GM23248 (cell line): ENCODE measurements at places on chromosomes 4 and X. TPM values are rescaled to one million over a fixed set of nuclear protein-coding genes. Genes with fewer than 3 reads are reported as not detected.

RNF150 gene
- total RNA-seq, result 10.5 and 11.6 TPM in 2 replicates

GRCh38 chr4:116005806-116006088 is 892.3 kb upstream of the NDST4 start:
- H3K36me3 ChIP-seq, result no peaks in the 10 kb centered on the region
- H3K4me3 ChIP-seq, result no peak overlapping the region
- no peaks in the 10 kb centered on the region for H3K27me3 ChIP-seq
- no peak overlapping the region for H3K27ac ChIP-seq
- no peak for DNase-seq

GRCh38 chrX:37824491-37825214 is 22.7 kb downstream of the DYNLT3 start:
- no peaks in the 10 kb centered on the region for H3K36me3 ChIP-seq
- no peak overlapping the region for H3K27ac ChIP-seq
- no peaks in the 10 kb centered on the region for H3K4me1 ChIP-seq
- H3K4me3 ChIP-seq, result no peak overlapping the region

DNA sequence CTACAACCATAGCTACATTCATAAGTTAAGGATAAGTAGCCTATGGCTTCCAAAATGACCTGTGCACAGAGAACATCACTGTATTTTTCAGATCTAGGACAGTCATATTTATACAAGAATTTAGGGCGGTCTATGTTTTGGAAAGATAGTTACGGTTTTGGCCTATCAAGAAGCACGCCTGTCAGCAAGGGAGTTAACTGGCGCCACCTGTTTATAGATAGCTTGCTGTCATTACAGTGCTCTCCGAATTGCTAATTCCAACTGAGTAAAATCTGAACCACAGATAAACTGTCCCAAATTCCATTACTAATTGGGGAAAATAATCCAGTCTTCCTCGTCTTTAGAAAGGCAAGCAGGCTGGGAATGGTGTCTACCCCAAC is 646 bp downstream of the ABCB7 start:
- peak; percentile 50 for DNase-seq
- H3K36me3 ChIP-seq, result no peaks in the 10 kb centered on the region
- H3K27ac ChIP-seq, result peak overlapping the region; percentile 91
- H3K4me1 ChIP-seq, result peaks cover 9% of the 10 kb centered on the region
- H3K27me3 ChIP-seq, result no peaks in the 10 kb centered on the region
- peak overlapping the region; percentile 100 for H3K4me3 ChIP-seq

DNA sequence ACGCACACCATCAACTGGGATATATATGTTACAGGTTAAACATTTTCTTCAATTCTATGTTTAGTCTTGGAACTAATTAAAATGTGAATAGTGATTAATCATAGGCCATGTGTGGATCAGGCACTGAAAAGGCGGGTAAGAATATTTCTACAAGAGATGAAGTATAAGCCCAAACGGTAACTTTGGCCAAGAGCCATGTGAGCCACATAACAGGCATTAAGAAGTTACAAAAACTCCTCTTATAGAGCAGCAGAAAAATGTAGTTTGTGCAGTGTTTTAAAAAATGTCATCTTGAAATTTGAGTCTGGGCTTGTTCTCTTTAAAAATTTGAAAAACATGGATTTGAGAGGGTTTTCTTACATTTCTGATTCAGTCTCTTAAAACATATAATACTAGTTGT is 521.8 kb upstream of the DIPK2B start:
- no peaks in the 10 kb centered on the region for H3K36me3 ChIP-seq
- H3K27me3 ChIP-seq, result no peaks in the 10 kb centered on the region
- no peaks in the 10 kb centered on the region for H3K4me1 ChIP-seq
- H3K4me3 ChIP-seq, result no peak overlapping the region

DNA sequence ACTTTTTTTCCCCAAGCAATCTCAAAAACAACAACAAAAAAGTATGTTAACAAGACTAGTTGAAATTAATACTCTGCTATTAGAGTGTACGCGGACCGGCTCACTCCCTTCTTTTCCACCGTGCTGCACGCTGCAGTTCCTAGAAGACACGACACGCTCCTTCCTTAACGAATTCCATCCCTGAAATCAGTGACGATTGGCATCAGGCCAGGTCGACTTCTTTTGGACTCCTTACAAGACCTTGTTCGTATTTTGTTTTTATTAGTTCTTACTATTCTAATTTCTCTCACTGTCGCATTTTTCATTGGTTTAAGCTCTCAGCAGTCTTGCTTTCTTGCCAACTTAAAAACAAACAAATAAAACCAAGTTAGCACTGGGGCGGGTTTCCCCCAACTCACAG is 175.8 kb upstream of the PITX2 start:
- peak overlapping the region; percentile 4; the same call in 1 of the 2 replicates for H3K4me3 ChIP-seq
- H3K27me3 ChIP-seq, result no peaks in the 10 kb centered on the region
- peaks cover 16% of the 10 kb centered on the region for H3K4me1 ChIP-seq
- no peaks in the 10 kb centered on the region for H3K36me3 ChIP-seq
- no peak overlapping the region for H3K27ac ChIP-seq
